ENCODE measurements at places on chromosomes 6 and 20.

- DNase-seq: no peak
Measured at GRCh38 chr20:5735845-5736510, 14.2 kb upstream of the SHLD1 start.

DNA sequence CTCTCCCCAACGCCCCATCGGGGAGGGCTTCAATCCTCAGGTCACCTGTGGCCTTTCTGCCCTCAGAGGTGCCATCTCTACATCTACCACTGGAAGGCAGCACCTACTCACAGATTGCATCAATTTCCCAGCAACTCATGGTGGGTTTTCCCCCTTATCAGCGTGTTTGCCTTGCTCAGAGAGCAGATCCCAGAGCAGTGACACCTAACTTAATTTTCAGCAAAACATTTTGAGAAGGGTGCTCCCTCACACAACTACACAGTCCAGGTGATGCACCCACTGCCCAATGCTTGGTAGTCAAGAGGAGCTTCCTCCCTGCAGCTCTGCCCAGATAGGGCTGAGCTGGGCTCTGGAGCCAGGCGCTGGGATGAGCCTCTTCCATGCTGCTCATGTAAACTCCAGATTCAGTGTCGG lies 48.2 kb downstream of the PLG start:
- no peak for DNase-seq

DNA sequence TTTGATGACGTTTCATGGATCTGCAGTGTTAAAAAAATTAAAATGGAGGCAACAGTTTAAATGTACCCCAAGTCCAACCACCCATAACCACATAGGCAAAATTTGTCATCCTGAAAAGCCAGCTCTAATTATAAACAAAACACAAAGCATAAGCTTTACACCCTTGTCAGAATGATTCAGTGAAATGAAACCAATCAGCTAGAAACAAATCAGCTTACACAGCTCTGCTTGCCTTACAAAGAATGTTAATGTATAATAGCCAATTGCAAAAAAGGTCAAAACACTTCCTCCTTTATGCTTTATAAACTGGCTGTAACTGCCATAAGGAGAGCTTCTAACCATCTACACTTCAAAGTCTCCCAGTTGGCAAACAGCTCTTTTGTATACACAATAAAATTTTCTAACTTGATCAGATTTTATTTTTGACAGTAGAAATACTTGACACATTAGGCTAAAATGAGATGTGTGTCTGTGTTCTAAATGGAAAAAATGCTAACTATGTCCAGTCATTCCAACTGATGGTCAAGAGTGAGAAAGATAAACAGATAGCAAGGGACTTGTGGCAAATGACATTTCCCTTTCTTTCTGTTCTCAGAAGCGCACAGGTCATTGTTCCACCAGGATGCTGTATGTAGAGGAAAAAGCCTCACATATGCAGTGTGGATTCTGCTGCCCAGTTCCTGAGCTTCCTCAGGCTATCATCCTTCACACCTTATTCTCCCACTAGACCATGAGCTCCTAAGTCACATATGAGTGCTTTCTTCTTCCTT lies 344.3 kb upstream of the ID4 start:
- DNase-seq: no peak

DNA sequence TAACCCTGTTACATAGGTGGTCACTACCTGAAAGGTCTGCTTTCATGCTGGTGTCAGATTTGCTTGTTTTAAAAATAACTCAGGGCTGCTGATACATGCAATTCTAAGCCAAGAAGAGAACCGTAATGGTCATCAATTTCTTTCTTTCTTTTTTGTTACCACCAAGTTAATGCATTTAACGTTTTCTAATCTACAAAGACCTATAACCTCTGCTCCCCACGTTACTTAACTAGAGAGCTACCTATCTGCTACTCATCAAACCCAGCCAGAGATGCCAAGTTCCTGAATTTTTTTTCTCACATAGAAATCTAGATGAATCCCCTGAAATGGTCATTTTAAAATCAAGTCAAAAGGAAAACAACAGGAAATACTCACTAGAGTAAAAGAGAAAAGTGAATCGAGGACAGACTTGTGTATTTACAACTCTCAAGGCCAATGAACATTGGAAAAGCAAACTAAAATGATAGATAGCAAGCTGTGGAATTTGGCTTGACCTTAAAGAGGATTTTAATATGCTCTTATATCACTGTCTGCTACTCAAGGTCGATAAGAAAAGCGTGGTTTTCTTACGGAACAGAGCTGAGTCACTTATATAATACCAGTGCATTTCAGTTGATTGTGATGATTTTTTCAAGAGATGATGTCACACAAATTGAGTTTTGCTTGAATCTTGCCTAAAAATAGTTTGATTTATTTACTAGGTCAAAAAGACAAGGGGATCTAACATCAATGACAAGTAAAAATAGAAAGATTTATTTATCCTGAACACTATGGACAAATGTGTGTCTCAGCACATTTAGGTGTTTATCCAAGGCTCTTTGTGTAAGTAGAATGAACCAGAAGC lies 67.9 kb downstream of the SGK1 start:
- DNase-seq: no peak

GRCh38 chr6:17280552-17281090 lies 540 bp upstream of the RBM24 start:
- no peak for DNase-seq
